ENCODE measurements at places on chromosomes 16 and 17.

DNA sequence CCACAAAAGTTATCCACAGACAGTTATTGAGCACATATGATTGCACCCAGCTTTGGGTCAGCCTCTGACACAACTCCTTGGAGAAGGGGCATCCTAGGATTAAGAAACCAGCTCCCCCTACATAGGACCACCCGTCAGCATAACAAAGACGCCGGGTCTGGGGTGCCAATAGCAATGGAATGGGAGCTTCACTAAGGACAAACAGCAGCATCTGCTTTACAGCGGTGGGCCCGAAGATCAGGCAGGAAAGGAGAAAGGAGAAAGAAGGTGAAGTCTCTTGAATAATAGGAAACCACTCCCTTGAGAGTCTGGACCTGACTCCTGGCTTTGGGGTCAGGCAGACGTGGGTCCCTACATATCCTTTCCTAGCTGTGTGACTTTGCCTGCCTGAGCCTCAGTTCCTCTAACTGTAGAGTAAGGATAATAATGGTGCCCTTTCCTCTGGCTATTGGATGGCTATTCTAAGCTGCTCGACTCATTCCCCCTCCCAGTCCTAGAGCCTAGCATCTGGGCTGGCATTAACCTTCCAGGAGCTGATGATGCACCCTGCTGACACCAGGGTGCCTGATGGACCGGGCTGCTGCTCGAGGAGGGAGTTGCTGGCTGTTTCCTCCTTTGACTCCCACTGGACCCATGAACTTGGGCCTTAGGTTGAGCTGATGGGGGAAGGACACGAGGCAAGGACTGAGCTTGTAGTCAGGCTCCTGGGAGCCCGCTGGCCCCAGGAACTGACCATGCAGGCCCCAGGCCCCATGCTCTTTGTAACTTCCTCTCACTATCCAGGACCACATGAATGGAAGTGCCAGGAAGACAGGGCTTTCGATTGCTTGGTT lies 94.2 kb downstream of the C16orf78 start:
- DNase-seq, result no peak

- no peak for DNase-seq
Measured at GRCh38 chr17:7440113-7440833, 961 bp downstream of the FGF11 start.

- no peak for DNase-seq
Measured at GRCh38 chr17:56688151-56688550, 94.7 kb downstream of the NOG start.

DNA sequence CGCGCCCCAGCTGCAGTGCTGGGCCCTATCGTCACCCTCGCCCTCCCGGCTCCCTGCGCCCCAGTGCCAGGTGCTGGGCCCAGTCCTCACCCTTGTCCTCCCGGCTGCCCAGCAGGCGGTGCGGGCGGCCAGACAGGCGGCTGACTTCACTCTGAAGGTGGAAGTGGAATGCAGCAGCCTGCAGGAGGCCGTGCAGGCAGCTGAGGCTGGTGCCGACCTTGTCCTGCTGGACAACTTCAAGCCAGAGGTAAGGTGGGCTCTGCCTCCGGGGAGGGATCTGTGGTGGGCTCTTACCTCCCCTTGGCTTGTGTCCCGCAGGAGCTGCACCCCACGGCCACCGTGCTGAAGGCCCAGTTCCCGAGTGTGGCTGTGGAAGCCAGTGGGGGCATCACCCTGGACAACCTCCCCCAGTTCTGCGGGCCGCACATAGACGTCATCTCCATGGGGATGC lies 17.9 kb downstream of the QPRT start:
- DNase-seq, result no peak

DNA sequence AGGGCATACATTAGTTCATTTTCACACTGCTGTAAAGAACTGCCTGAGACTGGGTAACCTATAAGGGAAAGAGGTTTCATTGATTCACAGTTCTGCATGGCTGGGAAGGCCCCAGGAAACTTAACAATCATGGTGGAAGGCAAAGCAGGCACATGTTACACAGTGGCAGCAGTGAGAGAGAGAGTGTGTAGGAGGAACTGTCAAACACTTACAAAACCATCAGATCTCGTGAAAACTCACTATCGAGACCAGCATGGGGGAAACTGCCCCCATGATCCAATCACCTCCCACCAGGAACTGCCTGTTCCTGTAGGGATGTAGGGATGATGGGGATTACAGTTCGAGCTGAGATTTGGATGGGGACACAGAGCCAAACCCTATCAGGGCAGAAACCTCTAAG lies 17.2 kb downstream of the NUBP1 start:
- no peak for DNase-seq

GRCh38 chr16:50501986-50502615 lies 46.1 kb upstream of the NKD1 start:
- DNase-seq, result no peak

DNA sequence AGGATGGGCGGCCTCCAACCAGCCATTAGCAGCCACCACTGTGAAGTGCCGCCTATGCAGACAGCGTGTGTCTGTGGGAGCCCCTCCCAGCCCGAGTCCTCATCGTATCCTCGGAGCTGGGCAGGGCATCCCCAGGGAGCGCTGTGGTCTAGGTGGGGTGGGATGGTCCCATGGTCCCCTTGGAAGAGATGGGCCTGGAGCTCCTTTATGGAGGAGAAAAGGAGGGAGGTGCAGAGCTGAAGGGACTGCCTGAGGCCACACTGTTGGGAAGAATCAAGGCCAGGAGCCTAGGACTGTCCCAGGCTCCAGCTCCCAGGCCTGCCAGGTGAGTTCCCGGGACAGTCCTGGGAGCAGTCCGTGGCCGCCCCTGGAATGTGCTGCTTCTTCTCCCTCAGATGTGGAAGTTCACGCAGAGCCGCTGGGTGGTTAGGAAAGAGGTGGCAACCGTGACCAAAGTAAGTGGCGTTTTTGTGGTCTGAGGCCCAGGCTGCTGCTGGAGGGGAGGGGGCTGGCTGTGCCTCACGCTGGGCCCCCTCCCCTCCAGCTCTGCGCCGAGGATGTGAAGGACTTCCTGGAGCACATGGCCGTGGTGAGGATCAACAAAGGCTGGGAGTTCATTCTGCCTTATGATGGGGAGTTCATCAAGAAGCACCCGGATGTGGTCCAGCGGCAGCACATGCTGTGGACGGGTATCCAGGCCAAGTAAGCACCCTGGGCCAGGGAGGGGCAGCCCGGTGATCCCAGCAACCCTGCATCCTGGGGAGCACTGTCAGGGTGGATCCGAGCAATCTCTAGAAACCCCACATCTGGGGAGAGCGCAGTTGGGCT lies 27.0 kb downstream of the POLR3E start:
- DNase-seq, result no peak

- DNase-seq, result no peak
Measured at GRCh38 chr16:48444574-48444973, 59.4 kb upstream of the SIAH1 start.

DNA sequence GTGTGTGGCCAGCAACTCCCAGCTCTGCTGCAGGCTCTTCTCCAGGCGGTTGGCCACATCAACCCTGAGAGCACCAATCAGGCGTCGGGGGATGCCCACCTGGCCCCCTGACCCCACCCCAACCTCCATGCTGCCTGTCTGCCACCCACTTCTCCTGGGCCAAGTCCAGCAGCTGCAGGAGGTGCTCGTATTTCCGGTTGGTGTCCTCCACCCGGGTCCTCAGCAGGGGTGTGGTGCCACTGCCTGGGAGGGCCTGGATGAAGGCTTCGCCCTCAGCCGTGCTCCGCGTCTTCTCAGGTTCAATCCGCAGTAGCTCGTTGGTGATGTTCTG lies 44.6 kb downstream of the UBN1 start:
- DNase-seq, result no peak

DNA sequence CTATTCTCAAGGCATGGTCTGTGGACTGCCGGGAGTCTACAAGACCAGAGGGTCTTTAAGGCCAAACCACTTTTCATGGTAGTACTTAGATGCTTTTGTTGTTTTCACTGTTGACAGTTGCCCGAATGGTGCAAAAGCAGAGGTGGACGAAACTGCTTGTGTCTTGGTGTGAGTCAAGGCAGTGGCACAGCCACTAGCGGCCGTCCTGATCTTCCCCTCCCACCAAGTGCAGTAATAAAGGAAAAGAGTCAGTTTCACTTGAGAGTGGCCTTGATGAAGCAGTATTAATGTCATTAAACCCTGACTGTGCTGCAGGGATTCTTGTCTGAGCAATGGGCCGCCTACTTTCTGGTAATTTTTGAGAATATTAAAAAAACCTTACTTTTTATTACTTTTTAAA lies 109.1 kb downstream of the PRKCA start:
- DNase-seq, result no peak

DNA sequence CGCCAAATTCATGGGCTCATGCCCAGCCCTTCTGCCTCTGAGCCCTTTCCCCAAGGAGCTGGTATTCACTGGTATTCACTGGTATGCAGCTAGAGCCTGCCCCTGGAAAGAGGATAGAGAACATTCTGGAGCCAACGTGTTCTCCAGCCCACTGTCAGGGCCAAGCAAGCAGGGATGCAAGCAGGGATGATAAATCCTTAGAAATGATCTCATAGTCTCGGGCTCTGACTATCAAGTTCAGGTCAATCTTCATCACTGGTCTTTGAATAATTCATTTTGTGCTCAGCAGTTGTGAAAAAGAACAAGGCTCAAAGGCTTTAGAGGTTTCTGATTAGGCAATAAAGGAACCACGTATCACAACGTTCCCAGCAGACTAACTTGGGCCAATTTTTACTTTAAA lies 57.3 kb downstream of the CACNG5 start:
- no peak for DNase-seq

DNA sequence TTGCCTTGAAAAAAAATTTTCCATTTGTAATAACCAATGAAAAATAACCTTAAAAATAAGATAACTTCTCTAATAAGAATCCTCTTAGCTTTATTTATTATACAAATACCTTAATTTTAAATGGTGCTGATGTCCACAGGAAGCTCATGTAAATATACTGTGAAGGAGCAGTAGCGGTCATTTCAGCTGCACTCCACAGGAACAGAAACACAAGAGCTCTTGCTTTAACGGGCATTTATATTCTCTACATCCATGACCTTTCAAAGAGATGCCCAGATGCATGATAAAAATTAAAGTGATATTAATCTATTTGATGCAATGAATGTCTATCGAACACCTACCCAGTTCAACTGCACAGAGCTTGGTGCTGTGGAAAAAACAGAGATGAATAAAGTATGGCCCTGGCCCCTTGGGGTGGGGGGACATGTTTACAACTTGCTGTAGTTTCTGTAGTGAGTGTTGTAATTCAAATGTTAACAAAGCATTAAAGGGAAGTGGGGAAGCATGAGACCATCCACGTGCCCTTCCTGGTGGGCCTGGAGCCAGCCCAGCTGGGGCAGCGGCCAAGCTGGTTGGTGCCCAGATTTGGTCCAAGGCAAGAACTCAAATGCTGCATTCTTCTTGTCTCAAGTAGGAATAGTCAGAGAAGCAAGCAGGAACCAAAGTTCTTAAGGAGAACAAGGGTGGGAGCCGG lies 47.9 kb downstream of the IQCK start:
- DNase-seq, result peak; percentile 88

- DNase-seq, result no peak
Measured at GRCh38 chr16:78890373-78890895, 710.1 kb downstream of the MAF start.

GRCh38 chr17:4180791-4181190 lies 37.8 kb downstream of the CYB5D2 start:
- DNase-seq, result no peak

DNA sequence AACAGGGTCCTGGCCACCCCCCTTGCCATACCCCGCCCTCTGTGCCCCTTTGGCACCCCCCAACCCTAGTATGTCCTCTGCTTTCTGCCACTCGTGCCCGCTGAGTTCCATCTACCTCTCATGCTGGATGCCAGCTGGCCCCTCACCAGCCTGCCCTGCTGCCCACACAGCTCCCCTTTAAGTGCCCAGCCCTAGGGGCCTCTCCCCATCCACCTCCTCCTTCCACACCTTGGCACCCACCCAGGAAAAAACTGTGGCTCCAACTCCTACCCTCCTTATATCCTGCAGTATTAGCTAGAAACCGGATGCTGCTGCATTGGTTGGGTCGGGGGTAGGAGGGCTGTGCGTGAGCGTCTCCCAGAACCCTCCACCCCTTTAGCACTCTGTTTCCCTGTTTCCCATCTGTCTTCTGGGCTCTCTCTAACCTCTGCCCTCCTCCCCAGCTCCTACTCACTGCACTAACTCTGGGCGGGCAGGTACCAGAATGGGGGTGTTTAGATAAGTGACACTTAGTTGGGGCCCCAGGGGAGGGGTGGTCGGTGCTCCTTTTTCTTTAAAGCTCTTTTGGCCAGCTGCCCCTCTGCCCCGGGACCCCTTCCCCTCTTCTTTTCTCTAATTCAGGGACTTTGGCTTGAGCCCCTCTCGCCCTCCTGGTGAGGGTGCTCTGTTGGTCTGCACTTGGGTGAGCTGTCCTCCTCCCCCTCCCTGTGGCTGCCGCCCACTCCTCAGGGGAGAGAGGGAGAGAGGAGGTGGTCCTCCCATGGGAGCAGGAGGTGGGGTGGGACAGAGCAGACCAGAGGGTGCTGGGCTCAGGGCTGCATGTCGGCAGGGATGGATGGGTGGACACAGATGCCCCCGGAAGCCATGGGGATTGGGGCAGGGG lies 9.9 kb downstream of the NR1D1 start:
- DNase-seq, result no peak

- DNase-seq, result no peak
Measured at GRCh38 chr17:77736199-77736585, 222.3 kb upstream of the TNRC6C start.

GRCh38 chr16:76235426-76235825 lies 41.8 kb upstream of the CNTNAP4 start:
- DNase-seq, result no peak

DNA sequence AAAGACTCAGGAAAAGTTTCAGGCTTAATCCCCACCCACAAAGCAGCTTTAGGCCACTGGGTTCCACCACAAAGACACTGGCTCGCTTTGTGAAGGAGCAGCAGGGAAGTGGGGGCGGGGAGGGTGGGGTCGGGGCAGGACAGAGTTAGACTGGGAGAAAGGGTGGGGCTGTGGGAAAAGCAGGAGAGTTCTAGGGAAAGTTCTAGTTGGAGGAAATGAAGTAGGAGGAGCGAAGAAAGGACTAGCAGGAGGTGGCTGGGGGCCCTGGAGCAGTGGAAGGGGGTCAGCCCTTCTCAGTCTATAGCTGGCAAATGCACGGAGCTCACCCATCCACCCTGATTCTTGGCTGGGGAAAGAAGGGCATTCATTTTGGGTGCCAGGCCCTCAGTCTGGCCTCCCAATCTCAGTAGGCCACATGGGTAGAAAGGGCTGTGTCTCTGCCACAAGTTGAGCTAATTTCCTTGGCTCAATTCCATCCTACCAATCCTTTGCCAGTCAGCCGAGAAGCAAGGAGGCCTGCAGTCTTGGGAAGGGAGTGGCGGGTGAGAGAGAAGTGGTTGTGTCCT lies 4.6 kb downstream of the INPP5K start:
- no peak for DNase-seq

DNA sequence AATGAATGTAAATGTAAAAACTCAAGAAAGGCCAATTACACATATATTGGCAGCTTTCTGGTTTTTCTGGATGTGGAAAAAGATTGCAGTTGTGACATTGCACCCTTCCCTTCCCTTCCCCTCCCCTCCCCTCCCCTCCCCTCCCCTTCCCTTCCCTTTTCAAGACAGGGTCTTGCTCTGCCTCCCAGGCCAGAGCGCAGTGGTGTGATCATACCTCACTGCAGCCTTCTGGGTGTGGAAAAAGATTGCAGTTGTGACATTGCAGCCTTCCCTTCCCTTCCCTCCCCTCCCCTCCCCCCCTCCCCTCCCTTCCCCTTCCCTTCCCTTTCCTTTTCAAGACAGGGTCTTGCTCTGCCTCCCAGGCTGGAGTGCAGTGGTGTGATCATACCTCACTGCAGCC lies 41.7 kb downstream of the PIK3R5 start:
- no peak for DNase-seq

- no peak for DNase-seq
Measured at GRCh38 chr17:77564278-77564920, 394.1 kb upstream of the TNRC6C start.
